ENCODE measurements at places on chromosomes 12 and 14.

GRCh38 chr12:14135996-14136395 lies 154.6 kb upstream of the GRIN2B start:
- no peak for DNase-seq

DNA sequence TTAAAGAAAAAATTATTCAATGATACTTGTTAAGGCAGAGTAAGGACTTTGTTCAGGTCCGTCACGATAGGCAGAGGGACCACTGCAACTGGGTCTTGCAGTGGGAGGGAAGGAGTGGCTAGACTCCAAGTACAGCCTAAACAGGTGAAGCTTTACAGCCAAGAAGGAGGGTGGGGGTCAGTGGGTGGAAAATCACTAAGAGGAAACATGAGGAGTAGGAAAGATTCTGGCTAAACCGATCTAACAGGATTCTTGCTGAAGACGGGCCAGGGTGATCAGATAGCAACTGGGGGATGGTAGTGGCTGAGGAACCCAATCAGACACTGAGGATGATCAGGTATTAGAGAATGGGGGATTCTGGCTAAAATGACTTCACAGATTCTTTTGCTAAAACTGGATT lies 100.2 kb downstream of the TTC7B start:
- no peak for DNase-seq

GRCh38 chr14:78823035-78823434 lies 652.9 kb downstream of the NRXN3 start:
- no peak for DNase-seq

DNA sequence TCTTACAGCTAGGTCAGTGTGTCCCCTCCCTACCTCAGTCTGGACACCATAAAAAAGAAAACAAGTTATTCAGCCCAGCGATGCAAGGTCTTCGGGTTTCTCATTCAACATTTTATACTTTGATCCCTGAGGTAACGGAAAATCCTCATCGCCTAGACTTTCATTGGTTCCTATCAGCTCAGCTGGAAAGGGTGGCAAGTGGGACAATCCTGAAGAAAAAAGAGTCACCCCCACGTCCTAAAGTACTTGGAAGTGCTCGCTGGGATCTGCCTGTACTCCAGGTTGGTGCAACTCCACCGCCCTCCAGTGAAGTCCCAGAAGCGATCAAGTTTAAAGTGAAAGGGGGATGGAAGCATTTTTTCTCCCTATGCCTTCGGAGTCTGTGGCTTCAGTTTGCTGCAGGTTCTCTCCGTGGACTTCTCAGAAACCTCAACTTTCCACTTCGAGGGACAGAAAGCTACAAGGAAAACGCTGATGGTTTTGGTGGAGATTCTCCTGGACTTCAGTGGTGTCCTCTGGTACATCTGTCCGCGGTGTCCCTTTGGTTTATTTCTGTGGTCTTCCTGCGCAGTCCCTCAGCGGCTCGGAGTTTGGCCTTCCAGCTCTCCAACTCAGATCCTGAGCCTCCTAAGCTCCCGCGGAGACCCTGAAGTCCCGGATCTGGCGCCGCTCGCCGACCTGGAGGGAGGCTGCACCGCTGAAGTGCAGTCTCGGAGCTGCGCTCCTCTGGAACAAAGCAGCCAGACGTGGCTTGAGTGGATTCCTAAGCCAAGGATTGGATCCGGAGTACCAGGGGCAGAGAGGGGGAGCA lies 1.8 kb upstream of the LRFN5 start:
- peak; percentile 37 for DNase-seq

DNA sequence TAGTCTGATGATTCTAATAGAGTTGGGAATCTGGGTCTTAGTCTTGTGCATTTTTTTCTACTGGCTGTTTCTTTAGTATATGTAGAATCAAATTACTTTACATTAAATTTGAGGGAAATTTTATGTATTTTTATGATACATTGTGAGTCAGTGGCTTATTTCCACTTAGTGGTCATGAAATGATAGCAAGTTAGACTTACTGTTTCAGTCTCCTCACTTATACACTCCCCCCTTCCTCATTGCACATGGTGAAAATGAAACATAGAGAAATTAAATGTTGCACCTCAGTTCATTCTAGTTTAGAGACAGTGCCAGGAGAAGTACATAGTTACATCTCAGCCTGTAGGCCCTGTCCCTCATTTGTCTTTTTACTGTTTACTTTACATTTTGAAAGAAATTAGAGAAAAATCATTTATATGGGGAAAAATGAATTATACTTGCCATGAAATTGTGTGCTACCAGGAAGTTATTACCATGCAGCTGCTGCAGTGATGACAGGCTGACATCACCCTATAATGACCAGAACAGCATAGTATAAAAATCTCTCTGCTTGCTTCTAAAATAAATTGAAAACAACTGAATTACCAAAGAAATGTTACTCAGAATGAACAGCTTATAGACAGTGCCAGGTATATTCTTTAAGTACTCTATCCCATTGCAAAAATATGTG lies 113.2 kb downstream of the TRMT5 start:
- DNase-seq: no peak

DNA sequence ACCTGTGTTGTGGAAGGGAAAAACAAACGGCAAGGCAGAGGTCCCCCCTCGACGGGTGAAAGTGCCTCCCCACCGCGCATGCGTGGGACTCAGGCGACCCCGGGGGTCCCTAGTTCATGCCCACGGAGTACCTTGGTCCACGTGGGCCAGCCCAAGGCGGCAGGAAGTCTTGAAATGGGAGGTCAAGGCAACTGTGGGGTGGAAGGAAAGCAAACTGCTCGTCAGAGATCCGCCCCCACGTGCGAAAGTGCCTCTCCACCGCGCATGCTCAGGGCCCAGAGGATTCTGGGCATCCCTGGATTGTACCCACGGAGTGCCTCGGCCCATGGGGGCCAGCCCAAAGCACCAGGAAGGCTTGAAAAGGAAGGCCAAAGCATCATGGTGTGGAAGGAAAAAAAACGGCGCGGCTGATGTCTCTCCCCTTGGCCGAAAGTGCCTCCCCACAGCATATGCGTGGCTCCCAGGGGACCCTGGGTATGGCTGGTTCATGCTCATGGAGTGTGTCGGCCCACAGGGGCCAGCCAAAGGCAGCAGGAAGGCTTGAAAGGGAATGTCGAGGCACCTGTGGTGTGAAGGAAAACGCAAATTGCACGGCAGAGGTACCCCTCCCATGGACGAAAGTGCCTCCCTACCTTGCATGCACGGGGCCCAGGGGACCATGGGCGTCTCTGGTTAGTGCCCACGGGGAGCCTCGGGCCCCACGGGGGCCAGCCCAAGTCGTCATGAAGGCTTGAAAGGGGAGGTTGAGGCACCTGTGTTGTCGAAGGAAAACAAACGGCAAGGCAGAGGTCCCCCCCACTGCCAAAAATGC lies 369.7 kb downstream of the ALG10 start:
- no peak for DNase-seq

- DNase-seq: peak; percentile 56
These were observed 453.9 kb downstream of the FUT8 start for GRCh38 chr14:65866448-65866847.

GRCh38 chr12:131987552-131987951 lies 37.8 kb downstream of the EP400 start:
- no peak for DNase-seq

GRCh38 chr12:26299751-26300150 lies 104.4 kb downstream of the SSPN start:
- no peak for DNase-seq

DNA sequence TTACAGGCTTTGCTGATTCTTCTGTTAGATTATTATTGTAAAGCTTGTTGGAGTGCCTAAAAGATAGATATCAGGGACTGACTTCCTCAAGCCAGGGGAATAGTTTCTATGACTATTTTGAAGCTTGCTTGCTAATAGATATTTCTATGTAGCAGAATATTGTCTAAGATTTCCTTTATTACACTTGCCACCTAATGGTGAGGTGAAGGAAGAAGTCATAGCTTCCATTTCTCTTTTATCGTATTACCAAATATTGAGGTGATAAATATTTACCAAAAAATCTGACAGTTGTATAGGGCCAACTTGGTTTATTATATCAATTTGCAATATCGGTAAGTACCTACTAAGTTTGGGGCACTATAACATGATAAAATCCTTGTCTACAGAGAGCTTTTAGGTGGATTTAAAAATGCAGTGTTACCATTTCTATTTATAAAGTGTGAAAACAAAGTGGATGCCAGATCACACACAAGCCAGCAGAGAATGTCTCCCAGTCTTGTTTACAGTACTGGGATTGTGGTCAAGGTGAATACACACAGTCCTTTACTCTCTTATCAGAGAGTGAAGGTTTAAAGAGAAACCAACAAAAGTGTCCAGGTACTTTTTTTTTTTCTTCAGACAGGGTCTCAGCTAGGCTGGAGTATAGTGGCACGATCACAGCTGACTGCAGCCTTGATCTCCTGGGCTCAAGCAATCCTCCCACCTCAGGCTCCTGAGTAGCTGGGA lies 137.9 kb downstream of the IGF1 start:
- no peak for DNase-seq

GRCh38 chr12:22366181-22366580 lies 31.7 kb upstream of the ST8SIA1 start:
- DNase-seq: no peak

- no peak for DNase-seq
These were observed 62.8 kb downstream of the BEGAIN start for GRCh38 chr14:100524233-100524932.

- DNase-seq: no peak
These were observed 241.7 kb downstream of the CEP128 start for GRCh38 chr14:80699861-80700260.

- DNase-seq: no peak
These were observed 63.5 kb downstream of the MED13L start for GRCh38 chr12:116213885-116214527.

DNA sequence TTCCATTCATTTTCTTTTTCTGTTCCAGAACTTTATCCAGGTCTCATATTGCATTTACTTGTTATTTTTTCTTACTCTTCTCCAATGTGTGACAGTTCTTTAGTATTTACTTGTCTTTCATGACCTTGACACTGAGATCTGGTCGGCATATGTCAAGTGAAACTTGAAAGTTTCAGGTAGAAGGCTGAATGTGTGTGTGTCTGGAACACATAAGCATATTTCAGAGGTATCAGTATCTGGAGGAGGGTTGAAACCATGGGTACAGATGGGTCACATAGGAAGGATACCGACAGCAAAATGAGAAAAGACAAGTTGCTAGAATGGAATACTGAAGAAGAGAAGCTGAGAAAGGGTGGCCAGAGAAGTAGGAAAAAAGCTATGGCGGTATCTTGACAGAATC lies 22.5 kb upstream of the PTGDR start:
- no peak for DNase-seq

- DNase-seq: no peak
These were observed 68.2 kb downstream of the DNAI7 start for GRCh38 chr12:25126746-25127145.

GRCh38 chr12:38157274-38157932 lies 159.2 kb upstream of the ALG10B start:
- DNase-seq: no peak

DNA sequence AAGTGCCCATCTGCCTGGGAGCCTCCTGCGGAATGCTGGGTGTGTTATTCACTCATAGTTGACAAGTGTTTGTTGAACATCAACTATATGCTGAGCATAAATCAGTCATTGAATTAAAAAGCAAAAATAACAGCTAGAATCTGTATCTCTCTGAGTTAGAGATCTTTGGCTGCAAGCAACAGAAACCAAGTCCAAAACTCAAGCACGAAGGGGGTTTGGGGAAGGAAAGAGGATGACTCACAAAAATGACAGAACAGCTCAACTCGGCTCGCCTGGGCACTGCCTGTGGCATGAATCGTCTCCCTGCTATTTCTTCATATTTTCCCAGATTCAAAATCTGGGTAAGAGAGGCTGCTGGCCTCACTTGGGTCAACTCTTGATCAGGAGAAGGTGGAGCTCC lies 72.6 kb upstream of the NCOR2 start:
- DNase-seq: no peak

DNA sequence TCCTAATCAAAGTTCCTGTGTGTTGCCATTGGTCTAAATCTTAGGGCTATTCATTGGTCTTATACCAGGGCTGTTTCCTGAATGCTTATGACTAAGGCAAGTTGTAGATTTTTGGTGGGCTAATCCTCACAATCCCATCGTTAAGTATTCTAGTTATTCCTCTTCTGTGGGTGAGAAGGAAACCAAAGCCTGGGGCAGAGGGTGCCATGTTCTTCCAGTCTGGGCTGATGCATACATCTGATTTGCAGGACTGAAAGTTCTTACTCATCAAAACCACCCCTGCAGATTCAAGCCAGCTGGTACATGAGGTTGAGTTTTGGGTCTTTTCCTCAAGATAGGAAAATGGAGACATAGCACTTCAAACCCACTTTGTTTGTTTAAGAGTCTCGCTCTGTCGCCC lies 25.7 kb downstream of the PPP1CC start:
- DNase-seq: no peak

DNA sequence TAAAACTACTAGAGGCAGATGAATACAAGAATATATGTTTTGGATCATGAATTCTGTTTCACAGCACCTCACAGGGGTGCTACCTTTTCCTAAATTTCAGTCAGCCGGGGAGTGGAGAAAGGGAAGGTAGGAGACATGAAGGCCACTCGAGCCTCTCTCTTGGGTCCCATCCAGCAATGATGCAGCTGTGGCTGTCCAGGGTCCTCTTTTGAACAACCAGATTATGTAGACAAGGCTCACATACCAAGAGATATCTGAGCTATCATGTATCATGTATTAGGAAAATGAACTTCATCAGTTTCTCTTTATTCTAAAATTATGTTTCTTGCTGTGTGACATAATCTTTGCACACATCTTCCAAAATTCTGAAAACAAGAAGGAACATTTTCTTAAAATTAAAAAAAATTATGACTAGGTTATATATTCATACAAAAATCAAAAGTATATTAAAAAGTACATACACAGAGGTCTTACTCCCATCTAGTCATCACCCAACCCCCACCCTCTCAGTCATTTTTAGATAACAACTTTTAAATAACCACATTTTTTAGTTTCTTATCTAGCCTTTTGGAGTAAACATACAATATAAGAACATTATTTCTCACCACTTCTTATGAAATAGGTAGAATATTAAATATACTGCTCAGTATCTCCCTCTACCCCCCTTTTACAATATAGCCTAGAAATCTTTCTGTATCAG lies 88.7 kb downstream of the ACADS start:
- DNase-seq: no peak

DNA sequence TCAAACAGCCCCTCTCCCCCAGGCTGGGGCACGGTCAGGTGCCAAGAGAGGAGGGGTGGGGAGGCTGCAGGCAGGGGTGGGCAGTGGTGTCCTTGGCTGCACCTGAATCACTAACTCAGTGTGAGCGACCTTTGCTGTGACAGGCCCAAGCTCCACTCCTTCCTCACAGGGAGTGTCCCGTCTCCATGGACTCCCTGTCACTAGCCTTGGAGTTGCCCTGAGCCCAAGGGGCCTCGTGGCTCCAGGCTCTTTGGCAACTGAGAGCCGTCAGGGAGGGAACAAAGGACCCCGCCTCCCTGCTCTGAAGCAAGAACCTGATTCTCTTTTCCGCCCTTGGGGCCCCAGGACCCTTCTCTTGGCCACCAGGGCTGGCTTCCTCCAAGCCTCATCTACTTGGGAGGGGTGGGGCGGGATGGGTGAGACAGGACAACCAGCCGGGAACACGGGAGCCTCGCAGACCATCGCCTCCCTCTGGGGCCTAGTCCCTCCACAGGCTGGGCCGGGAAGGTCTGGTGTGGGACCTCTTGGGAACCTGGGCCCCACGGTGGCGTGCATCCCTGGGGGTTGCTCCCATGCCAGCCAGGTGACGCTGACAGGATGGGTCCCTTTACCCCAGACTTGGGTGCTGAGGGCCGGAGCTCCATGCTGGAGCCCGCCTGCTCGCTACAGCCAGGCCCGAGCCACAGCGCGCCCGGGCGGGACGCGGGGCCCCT lies 935 bp upstream of the ADSS1 start:
- no peak for DNase-seq
